ENCODE measurements at places on chromosomes 16 and 17.

DNA sequence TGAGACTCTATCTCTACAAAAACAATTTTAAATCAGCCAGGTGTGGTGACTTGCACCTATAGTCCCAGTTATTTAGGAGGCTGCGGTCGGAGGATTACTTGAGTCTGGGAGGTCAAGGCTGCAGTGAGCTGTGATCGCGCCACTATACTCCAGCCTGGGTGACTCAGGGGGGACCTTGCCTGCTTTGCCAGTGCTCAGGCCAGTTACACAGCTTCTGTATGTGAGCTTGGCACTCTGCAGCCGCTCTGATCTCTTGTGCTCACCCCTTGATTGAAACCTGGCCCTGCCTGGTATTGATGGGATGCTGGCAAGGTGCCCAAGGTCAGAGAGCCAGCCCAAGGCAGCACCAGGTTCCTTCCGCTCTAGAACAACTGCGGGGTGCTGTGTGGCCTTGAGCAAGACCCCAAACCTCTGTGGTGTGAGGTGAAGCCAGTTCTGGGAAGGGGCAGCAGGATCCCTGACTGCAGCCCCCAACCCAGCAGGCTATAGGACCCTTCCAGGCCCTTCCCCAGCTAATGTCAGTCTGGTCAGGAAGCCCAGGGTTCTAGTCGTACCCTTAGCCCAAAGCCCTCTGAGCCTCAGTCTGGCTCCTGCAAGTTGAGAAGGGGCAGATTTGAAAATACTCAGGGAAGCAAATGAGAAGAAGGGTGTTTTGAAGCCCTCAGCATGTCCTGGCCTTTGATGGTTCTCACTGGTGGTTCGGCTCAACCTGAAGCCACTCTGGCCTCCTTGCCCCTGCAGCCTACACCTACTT is 18.9 kb downstream of the MMP15 start:
- no peak for DNase-seq

DNA sequence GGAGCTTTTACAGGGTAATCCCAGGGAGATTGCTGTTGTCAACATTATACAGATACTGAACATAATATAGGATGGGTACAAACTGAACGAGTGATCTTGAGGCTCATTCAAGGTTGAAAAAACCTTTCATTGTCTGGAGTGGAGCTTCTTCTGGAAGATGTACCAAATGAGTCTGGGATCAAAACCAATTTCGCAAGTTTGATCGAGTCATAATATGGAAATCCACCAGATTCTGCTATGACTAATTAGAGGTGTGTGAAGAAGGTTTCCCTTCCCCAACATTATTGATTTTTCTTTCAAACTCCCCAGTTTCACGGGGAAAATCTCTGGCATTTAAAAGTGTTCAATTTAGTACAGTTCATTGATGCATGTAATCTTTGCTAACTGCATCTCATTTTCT is 324.1 kb downstream of the ZFHX3 start:
- no peak for DNase-seq

GRCh38 chr16:27550582-27550920 is 607 bp downstream of the KATNIP start:
- DNase-seq = no peak

- no peak for DNase-seq
These were observed 5.6 kb downstream of the MRM3 start for GRCh38 chr17:787641-788221.

DNA sequence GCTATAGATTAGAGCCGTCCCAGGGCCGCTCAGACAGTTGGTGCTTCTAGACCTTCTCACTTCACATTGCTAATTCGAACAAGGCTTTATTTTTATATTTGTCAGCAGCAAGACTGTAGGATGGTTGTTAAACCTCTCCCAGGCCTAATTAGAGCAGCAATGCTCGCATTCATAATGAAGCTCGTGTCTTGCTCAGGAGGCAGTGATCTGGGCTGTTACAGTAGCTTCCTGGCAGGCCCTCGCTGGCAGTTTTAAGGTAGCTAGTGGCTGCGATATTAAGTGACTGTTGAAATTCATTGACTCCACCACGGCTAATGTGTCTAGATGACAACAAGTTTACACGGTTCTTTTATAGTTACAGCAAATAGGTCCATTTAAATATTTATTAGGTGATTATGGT is 23.2 kb upstream of the ANKFN1 start:
- DNase-seq = no peak

DNA sequence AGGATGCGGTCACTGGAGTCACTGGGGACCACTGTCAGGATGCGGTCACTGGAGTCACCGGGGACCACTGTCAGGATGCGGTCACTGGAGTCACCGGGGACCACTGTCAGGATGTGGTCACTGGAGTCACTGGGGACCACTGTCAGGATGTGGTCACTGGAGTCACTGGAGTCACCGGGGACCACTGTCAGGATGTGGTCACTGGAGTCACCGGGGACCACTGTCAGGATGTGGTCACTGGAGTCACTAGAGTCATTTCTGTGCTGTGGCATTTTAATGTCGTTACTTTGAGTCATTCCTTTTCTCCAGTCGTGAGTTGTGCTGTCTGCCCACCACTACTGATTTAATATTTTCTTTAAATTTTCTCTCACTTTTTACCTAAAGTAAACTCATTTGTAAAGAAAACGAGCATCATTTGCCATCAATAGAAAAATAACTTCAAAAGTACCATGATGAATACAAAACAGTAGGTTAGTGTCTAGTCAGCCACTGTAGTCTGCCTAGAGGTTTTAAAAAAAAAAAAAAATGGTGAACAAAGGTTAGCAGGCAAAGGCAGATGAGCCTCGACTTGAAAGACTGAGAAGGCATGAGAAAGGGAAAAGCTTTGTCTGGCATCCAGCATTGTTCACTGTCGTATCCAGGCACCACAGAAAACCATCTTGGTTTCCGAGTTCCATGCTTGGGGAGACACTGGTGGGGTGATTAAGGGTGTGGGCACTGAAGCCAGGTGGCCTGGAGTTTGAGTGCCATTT is 346.6 kb downstream of the SNX29 start:
- DNase-seq = no peak

GRCh38 chr16:23521037-23521743 is 10.9 kb upstream of the GGA2 start:
- DNase-seq = no peak

DNA sequence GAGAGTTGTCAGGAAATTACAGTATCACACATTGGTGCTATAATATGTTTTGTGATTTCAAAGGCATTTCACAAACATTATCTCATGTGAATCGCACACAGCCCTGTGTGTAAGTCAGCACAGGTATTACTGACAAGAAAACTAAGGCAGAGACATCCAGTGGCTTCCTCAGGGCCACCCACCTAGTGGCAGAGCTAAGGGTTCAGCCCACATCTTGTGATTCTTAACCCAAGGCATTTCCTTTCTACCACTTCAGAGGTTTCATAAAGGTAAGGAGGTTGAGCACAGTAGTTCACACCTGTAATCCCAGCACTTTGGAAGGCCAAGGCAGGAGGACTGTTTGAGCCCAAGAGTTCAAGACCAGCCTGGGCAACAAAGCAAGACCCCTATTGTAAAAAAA is 58.2 kb downstream of the STX8 start:
- no peak for DNase-seq

- no peak for DNase-seq
These were observed 933 bp downstream of the CCR7 start for GRCh38 chr17:40564195-40564882.
